Left hindlimb (tissue), 1 donor: ENCODE measurements at places on chromosomes 7 and 10.

- no peak for DNase-seq
Observed at GRCh38 chr10:127279334-127279774, 83.0 kb upstream of the INSYN2A start.

DNA sequence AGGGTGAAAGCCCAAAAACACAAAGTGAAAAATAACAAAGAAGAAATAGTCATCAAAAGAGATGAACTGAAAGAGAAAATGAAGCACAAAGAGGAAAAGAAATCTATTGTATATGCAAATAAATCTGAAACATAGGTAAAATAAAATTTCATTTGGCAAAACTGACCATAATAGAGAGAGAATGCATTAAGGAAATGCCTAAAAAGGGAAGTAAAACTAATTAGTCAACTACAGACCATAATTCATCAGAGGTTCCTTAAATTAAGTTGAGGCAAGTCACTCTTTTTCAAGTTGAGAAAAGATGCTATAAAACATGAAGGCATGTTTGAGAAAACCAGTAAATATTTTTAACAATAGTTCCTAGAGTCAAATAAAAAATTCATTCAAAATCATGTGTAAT lies 233.3 kb downstream of the LRRN3 start:
- DNase-seq, result no peak

GRCh38 chr10:107631876-107632275 lies 467.4 kb upstream of the SORCS1 start:
- no peak for DNase-seq

GRCh38 chr7:92417913-92418312 lies 29.4 kb upstream of the GATAD1 start:
- DNase-seq, result no peak

- DNase-seq, result no peak
Observed at GRCh38 chr10:3433988-3434387, 261.4 kb upstream of the PITRM1 start.

DNA sequence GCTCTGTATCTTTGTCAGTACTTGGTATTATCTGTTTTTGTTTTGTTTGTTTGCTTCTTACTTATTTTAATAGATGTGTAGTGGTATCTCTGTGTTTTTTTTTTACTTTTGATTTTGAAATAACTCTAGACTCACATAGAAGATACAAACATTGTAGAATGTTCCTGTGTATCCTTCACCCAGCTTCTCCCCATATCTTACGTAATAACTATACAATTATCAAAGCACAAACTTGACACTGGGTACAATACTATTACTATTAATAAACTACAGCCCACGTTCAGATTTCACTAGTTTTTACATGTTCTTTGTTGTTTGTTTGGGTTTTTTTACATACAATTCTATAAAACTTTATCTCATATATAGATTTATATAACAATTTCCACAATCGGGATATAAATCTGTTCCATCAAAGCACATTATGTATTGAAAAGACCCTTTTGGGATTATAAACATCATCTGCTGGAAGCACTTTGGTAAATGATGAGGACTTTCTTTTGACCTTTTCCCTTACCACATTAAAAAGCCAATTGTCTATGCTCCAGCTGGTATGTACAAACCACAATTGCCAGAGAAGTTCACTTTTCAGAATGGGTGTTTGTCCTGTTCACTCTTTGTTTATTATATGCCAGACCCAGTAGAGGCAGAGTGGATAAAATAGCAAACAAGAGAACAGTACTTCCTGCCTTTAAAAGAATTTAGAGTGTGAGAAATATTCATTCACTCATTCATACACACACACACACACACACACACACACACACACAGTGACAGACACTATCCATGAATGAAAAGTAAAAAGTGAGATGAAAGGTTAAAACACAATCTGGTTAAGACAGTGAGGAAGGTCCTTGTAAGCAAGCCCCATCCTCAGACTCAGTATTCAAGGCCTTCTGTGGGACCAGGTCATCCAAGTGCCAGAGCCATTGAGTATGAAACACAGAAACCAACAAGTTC lies 113.0 kb downstream of the SGMS1 start:
- DNase-seq, result no peak

- no peak for DNase-seq
Observed at GRCh38 chr10:48821692-48822091, 117.9 kb downstream of the LRRC18 start.

DNA sequence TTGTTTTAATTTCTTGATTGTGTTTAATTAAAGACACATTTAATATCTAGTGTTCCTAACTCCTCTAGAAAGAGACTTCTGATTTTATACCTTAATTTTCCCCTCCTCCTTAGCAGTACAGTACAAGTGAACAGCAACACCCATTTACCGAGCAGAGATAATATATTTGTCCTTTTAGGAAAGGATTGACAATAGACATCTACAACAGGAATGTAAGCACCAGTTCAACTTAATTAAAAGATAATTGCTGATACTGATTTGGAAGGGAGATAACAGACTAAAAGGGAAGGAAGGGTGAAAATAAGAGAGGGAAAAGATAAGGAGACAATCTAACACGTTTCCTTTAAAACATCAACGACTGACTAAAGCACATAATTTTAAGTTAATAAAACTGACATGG lies 119.3 kb downstream of the SRPK2 start:
- DNase-seq, result no peak

GRCh38 chr10:37632641-37633040 lies 224.8 kb downstream of the ZNF248 start:
- DNase-seq, result no peak

DNA sequence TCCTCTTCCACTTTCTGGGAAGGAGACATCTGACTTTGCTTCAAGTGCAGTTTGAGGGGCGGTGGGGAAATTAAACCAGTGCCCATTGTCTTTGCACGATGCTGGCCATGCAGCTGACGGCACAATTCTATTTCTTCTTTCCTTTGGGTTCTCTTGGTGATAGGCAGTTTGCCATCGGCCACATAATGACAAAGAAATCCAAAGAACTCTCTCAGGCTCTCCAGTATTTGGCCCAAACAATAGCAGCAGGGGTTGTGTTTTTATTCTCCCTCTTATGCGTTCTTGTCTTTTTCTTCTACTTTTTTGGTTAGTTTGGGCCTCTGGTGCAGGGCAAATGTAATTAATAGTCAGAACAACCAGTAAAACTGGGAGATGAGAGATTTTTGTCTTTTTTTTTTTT lies 147.0 kb downstream of the EMX2 start:
- no peak for DNase-seq

DNA sequence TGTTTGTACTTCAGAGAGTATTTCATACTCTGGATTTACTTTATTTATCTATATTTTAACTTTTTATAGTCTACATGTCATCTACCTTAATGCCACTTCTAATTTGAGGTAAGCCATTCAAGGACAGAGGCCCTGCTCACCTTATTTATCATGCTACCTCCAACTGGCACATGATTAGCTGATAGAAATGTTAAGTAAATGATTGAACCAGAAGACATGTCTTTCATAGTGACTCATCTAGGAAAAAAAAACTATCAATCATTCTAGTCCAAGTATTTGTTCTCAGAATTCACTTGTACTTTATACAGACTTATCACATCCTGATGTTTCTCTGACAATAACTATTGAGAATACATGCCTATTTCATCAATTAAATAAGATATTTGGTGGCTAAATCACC lies 856.3 kb downstream of the XPNPEP1 start:
- DNase-seq, result no peak

GRCh38 chr10:61623161-61623560 lies 39.6 kb upstream of the CABCOCO1 start:
- no peak for DNase-seq

- no peak for DNase-seq
Observed at GRCh38 chr10:45589868-45590267, 82.7 kb downstream of the ZFAND4 start.

- DNase-seq, result no peak
Observed at GRCh38 chr7:131950758-131951157, 394.3 kb upstream of the PODXL start.

GRCh38 chr7:36958111-36958733 lies 233.9 kb upstream of the AOAH start:
- no peak for DNase-seq

GRCh38 chr10:31064348-31064747 lies 32.7 kb upstream of the ZNF438 start:
- DNase-seq, result peak; percentile 49

DNA sequence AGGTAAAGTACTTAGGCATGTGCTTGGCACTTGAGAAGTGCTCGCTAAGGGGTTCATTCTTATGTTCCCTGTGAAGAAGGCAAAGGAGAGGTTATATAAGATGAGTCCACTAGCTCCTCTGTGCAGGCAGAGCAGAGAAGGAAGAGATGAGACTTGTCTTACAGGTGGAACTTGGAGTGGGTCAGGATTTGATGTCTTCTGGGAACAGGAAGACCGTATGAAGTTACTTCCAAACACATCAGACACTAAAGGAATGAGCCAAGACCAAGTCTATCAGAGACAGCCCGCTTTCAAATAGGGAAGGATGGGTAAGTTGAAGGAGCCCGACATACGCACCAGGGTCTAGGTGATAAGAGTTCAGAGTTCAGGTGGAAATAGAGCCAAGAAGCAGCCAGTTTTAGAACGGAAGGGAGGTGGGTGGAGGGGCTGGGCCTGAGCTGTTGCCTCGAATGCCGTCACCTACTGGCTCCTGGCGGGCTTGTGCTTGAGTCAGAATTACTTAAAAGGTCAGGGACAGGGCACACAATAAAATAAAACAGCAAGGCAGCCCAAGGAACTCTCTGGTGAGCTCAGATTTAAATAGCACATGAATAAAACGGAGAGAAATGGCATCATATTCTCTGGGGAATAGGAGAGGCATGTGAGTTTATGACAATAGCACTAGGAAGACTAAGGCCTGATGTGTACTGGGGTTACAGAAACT lies 56.1 kb upstream of the GRB10 start:
- DNase-seq, result no peak

- DNase-seq, result no peak
Observed at GRCh38 chr7:83201355-83201754, 38.7 kb upstream of the PCLO start.

DNA sequence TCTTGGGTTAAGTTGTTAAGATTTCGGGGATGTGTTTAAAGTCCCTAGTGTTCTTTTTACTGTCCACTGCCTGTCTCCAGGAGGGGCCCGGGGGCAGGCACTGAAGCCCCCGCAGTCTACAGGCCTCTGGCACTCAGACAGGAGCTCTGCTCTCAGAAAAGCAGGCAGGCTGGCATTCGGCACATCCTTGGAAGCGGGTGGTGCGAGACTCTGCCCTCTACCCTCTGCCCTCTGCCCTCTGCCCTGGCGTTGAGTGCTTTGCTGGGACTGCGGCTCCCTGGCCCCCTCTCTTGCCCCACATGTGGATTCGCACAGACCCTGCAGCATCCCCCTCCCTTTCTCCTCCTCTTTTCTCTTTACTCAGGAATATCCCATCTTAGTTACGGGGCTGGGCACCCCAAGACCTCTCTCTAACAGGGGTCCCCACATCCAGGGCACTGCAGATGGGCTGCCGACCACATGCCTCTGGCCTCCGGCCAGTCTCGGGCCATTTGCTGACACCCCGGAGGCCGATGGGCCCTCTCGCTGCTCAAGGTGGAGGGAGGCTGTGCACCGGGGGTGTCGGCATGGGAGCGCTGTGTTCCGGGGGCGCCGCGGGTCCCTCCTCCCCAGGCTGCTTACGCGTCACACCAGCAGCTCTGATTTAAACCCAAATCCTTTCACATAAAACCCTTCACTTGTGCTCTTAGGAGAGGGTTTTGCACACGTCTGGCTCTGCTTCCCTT lies 479.9 kb downstream of the DNAJB6 start:
- no peak for DNase-seq

DNA sequence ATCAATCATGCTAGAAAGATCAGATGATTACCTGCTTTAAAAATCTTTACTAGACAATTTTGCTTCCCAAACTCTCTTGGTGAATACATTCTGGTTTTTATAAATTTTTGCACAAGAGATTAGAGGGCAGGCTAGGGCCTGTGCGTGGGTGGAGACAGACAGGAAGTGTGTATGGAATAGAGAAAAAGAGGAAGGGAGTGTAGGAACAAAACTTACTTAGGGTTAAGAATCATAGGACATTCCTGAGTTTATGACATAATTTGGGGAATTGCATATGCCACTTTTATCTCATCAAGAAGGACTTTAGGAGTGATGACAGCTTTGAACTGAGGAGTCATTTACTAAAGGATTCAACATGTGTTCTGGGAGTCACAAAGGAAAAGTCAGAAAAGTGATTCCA lies 31.3 kb downstream of the LAMB1 start:
- DNase-seq, result no peak

DNA sequence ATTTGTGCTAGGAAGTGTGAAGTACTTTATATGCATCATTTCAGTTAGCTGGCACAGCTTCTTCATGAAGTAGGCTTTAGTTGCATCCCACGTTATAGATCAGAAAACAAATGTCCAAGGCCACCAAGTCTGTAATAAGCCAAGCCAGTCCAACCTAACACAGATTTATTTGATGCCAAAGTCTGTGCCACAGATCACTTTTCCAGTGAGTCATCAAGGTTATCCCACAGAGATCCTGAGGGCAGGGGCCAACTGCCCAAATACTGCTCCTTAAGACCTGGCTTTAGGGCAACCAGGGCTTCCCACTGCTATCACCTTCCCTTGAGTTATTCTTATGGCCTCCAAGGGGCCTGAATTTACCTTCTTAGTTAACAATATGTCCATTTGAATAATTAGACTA lies 1340.4 kb downstream of the XPNPEP1 start:
- no peak for DNase-seq

GRCh38 chr7:78055599-78055998 lies 257.0 kb downstream of the PHTF2 start:
- DNase-seq, result no peak

DNA sequence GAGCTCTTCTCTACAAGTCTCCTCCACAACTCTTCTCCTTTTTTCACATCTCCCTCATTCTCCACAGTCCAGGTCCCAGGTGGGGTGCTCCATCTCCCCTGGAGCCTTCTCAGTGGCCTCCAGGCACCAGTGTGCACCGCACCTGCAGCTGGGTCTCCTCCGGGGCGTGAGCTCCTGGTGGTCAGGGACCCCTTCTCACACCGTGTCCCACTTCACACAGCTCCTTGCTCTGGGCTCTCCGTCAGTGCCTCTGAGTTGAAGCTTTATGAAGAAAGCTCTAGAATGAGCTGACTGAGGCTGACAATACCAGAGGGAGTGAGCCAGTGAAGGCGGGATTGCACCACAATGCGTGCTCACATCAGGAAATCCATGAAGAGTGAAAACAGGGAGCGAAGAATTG lies 290.2 kb downstream of the DNAJB6 start:
- DNase-seq, result no peak

DNA sequence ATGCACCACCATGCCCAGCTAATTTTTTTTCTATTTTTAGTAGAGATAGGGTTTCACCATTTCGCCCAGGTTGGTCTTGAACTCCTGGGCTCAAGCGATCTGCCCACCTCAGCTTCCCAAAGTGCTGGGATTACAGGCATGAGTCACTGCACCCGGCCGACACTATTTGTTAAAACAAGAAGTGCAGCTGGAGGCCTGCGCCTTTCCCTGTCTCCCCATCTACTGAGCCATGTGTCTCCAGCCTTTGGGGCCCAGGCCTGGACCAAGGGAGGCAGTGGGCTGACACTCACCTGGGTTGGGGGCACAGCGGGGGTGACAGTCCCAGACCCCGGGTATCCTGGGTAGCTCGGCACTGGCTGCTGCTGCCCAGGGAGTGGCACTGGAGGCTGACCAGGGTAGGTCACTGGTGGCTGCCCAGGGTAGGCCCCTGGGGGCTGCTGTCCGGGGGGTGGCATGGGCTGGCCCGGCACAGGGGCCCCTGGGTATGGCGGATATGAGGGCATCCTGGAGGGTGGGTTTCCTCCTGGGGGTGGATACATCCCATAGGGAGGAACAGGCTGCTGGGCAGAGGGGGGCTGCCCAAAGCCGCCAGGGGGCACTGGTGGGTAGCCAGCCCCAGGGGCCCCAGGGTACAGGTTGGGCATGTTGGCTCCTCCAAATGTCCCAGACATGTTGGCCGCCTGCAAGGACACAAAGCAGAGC lies 36.3 kb downstream of the PLAC9 start:
- no peak for DNase-seq

- no peak for DNase-seq
Observed at GRCh38 chr7:136585954-136586670, 282.3 kb upstream of the CHRM2 start.
